ENCODE measurements at places on chromosomes 3 and 15.

- no peak for DNase-seq
Observed at GRCh38 chr3:37174532-37175126, at the start of gene LRRFIP2. TSS of gene LRRFIP2 (minus strand) at chr3:37174582. CDS start at chr3:37148983, 25,599 bp downstream.

DNA sequence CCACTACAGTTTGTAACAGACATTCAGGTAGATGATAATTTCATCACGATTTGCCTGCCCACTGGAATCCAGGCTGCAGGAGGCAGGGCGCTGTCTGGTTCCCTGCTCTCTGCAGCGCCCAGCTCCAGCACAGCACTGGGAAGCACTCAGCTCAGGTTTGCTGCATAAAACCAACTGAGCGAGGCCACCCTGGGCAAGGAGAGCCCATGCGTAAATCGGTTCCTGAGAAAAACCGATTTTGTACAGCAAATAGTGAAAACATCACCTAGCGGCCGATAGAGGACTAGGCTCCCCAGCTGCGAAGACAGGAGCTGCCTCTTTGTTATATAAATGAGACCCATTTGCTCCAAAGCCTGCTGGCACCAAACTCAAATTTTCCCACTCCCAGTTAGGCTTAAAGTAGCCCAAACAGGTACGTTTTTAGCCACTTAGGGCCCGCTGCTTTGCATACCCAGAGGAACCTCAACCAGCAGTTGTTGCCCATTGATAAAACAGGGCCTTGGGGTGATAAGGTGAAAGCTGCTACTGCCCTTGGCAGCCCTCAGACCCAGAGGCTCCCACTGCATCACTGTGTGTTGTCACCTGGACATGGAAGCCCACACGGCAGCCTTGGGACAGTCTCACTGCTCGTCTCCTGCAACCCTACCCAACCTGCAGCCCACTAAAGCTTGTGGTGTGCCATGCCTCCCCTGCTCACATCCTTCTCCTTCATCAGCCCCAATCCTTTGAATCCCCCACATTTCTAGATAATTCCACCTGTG is 47.5 kb downstream of the ALDH1L1 start:
- no peak for DNase-seq

- no peak for DNase-seq
Observed at GRCh38 chr3:195177422-195178123, 93.4 kb downstream of the XXYLT1 start.

- DNase-seq = no peak
Observed at GRCh38 chr3:11602886-11603527, 40.7 kb downstream of the VGLL4 start.

- no peak for DNase-seq
Observed at GRCh38 chr3:192907784-192908183, 9.9 kb downstream of the MB21D2 start.

DNA sequence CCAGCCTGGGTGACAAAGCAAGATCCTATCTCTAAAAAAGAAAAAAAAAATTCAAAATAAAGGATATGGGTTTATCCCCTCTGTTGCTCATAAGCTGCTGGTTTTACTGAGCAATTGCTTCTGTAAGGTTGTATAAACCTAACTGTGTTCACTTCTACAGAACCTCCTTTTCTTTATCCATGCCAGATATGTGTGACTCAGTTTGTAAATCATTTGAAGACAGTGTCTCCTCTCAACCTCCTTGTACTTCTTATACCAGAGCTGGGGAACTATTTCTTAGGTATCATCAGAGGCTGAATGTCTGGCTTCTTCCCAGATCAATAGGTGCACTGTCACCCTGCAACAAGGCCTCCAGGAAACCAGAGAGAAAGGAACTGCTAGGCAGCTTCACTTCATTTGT is 273.8 kb downstream of the CD47 start:
- no peak for DNase-seq

GRCh38 chr3:48684480-48685143 is 1.1 kb downstream of the NCKIPSD start:
- DNase-seq = no peak

Measured in NCI-H1048 (cell line).